ENCODE measurements at places on chromosomes 12 and 14.

GRCh38 chr12:111270774-111271173 lies 98.1 kb downstream of the PHETA1 start:
- DNase-seq, result no peak

DNA sequence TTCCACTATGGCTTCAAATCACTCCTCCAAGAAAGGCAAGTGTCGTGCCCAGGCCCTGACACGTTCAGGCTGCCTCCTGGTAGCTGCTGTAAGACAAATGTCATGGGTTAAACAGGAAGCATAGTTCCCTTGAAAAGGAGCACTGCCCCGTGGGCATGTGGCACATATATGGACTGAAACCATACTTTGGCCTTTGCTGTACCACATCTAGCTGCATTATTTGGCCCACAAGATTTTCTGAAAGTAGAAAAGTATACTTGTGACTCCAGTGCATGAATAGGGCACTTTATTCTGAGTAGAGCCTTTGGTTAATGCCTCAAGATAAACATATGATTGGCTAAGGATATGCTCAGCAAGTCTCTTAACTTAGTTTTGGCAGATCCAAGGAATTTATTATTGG lies 218.7 kb upstream of the EGLN3 start:
- DNase-seq, result no peak

DNA sequence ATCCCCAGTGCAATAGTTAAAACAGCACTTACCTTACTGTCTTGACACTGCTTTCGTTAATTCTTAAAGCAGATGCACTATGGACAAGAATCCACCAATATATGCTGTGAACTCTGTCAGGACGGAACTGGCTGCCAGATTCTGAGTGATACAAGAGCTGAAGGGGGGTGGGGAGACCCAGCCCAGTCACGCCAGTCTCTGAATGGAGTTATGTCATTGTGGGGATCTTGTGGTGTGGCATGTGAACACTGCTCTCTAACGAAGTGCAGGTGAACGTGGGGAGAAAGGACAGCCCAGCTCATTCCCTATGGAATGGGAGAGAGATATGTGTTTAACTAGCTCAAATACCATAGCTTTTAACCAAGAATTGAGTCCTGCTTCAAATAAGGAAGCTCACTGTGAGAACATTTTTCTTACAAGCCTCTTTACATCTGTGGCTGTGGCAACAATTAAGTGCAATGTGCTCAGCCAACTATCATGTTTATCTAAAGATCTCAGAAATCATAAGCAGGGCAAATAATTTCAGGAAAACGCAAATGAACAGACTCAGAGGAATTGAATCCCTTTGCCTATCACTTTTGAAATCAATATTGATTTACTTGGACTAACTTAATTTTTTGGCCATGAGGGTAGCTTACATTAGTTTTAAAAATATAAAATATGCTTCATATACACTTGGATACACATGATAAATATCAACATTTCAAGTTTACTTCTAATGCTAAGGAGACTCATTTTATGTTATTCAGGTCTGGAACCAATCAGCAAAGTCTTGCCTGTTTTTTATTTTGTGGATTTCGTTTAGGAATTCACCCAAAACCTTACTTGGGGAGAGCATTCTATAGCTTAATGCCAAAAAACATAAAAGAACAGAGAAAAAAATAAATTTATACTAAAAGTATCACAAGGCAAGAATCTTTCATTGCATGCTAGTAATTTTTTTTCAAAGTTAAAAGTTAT lies at the start of gene LUM:
TSS of gene LUM (minus strand) at position 129 of the 960 bp plus-strand sequence. CDS start 2,515 bp downstream, outside the sequence.
- DNase-seq, result no peak

GRCh38 chr12:54333420-54334034 lies 8.6 kb downstream of the COPZ1 start:
- DNase-seq, result no peak

DNA sequence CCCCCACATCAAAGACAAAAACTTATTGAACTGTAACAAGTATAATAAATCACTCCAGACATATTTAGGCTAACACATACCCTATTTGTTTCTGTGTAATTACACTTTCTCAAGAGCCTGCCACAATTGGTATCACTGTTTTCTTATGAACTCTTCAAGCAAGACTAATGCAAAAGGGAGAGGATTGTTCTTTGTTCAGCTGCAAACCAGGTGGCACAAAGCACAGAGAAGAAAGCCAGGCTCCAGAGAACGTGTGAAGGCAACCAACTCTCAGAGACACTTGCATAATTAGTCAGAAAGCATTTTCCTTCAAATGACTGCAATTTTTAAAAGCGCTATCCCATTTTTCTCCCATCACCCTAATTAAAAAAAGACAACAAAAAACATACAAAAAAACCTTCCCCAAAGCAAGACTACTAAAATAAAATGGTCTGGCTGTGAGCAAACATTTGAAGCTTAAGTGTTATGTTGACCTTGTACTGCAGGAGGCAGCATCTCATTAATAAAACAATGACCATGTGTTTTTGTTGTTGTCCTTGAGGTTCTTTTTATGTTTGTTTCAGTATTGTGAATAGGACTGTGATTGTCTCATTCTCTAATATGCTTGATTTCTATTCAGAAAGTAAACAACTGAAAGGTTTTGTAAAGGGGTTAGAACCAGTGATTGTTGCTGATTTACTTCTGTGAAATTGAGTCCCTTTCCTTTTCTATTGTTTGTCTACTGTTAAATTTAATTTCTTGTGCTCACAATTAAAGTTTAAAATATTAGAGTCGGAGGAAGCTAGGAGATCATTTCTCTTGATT lies 452.7 kb upstream of the PDE3A start:
- no peak for DNase-seq

DNA sequence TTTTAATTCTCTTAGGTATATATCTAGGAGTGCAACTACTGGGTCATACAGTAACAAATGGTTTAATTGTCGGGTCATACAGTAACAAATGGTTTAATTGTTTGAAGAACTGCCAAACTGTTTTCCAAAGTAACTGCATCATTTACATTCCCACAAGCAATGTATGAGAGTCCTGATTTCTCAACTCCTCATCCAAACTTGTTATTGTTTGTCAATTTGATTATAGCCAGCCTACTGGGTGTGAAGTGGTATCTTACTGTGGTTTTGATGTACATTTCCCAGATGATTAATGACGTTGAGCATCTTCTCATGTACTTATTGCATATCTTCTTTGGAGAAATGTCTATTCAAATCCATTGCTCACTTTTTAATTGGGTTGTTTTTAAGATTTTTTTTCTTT lies 67.6 kb upstream of the CFL2 start:
- no peak for DNase-seq

DNA sequence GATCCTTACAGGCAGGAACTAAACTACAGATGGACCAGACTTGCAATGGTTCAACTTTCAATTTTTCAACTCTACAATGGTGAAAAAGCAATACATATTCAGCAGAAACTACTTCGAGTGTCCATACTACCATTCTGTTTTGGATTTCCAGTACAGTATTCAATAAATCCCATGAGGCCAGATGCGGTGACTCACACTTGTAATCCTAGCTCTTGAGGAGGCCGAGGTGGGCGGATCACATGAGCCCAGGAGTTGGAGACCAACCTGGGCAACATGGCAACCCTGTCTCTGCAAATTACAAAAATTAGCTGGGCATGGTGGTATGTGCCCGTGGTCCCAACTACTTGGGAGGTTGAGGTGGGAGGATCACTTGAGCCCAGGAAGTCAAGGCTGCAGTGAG lies 336.1 kb downstream of the MED13L start:
- no peak for DNase-seq

DNA sequence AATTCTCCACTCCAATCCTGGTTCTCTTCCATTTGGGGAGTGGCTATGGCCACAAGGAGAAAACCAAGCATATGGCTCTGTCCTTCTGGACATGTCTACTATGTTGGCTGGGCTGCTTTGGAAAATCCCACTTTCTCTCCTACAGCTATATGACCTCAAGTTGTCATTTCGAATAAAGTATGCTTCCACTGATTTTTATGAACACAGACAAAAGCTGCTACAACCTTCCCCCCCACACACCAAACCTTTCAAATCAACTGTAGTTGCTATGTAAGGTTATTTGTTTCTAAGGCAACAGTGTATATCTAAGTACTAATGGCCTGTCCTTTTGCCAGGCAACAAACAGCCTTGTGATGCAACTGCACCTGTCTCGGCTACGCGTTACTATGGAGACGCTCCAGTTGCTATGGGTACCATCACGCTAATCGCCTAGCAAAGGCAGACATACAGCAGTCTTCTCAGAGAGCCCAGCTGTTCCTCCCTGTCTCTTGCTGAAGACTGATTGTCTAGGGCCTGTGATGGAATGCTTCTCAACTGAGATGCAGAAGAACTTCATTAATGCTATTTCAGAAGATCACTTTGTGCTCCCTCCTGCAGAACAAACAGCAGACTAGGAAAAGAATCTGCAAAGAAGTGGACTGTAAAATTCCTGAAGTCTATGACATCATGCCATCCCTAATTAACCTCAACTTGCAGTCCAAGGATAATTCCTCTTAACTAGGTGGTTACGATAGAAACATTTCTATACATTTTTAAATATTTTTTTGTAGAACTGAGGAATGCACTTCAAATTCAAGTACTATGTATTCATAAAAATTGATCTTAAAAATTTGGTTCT lies 67.6 kb downstream of the FOXN3 start:
- no peak for DNase-seq

DNA sequence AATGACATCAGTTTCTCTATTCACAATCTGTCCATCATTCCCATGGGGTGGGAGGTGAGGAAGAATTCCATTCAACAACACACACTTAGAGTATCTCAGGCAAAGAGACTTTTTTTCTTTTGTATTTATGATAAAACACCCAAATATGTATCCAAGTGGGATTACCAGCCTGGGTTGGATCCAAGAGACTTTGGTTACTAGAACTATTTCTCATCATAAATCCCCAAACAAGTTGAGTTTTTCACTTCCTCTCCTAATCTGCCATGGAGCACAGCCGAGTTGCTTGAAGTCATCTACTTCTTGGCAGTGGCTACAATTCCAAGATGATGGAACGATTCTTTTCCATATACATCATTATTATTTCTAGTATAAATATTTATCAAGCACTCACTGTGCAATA lies 209.2 kb upstream of the HMGA2 start:
- no peak for DNase-seq

DNA sequence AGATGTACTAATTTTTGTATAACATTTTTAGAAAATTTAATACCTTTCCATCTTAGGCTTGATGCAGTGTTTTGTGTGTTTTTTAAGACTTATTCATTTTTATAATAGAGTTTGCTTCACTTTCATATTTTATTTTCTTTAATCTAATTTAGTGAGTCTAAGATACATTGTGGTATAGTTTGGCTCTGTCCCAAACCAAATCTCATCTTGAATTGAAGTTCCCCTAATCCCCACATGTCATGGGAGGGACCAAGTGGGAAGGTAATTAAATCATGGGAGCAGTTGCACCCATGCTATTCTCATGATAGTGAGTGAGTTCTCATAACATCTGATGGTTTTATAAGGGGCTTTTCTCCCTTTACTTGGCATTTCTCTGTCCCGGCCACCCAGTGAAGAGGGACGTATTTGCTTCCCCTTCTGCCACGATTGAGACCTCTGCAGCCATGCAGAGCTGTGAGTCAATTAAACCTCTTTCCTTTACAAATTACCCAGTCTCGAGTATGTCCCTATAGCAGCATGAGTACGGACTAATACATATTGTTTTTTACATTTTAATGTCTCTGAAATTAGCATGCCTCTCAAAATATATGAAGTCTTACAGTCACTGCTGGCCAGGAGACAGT lies 34.9 kb downstream of the GABARAPL1 start:
- DNase-seq, result no peak

GRCh38 chr14:83461521-83461920 lies 1927.9 kb upstream of the SEL1L start:
- DNase-seq, result no peak

DNA sequence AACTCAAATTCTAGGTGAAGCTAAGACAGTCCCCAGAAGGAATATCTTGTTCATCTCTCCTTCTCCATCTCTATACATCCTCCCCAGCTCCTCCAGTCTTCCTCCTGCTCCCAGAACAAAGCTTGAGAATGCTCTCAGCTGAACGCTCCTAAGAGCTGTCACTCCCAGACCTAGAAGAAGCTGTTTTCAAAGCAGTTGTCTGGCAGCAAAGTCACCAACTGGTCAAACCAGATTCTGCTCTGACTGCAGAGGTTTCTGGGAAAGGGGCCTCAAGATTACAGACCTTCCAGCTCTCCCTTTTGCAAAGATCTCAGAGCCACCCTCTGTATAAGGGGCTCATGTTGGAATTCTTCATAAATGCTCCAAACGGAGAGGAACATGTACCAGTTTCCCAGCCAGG lies 9.6 kb upstream of the HSPB8 start:
- no peak for DNase-seq

DNA sequence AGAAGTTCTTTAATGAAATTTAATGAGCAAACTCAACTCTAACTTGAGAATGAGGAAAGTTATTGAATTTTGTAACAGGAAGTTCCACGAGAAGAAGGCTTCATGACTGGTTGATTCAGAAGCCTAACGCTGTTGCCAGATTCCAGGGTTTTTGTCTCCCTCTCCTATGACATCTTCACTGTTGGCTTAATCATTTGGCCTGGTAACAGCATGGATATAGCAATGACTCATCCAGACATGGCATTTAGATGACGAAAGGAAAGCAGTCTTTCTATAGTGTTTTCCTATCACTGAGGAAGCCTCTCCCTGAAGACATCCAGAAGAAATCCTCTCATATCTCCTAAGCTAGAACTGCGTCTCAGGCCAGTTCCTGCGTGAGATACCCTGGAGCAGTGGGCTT lies 9.4 kb upstream of the KCNA1 start:
- DNase-seq, result no peak

- DNase-seq, result no peak
Observed at GRCh38 chr12:89029961-89030360, 322.3 kb downstream of the DUSP6 start.

DNA sequence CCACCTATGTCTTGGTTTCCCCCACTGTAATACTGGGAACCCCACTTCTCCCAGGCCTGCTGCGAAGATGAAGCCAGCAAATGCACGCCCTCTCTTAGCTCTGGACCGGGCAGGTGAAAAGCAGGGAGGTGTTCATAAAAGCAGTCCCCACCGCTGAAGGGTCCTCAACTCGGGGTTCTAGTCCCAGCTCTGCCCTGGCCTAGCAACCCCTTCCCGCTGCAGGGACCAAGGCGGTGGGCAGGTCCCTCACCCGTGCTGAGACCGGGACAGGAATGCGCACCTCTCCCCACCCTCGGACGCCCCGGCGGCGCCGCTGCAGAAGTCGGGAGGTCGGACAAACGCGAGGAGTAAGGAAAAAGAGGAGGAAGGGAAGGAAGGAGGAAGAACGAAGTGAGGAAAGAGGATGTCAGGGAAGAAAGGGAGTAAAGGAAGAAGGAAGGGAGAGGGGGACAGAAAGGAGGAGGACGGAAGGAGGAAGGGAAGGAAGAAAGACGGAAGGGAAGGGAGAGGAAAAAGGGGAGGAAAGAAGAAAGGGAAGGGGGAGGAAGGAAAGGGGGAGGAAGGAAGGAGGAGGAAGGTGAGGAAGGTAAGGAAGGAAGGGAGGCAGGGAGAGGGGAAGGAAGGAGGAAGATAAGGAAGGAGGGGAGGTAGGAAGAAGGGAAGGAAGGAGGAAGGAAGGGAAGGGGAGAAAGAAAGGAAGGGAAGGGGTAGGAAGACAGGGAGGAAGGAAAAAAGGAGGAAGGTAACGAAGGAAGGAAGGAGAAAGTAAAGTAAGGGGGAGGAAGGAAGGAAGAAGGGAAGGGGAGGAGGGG lies 701 bp downstream of the SPRING1 start:
- no peak for DNase-seq
